ENCODE measurements at places on chromosomes 11 and 22. TPM values are rescaled to one million over a fixed set of nuclear protein-coding genes. Genes with fewer than 3 reads are reported as not detected.

RIBC2 gene
- 0.56 TPM for total RNA-seq

TUB gene
- total RNA-seq = 8.7 TPM

GRCh38 chr11:44191322-44192016 lies 96.0 kb downstream of the EXT2 start:
- peaks cover 33% of the 10 kb centered on the region for H3K36me3 ChIP-seq
- no peak overlapping the region for H3K4me3 ChIP-seq
- no peak overlapping the region for H3K27ac ChIP-seq
- no peak for DNase-seq
- no peaks in the 10 kb centered on the region for H3K27me3 ChIP-seq

GRCh38 chr11:7614656-7615055 lies 58.6 kb downstream of the CYB5R2 start:
- no peaks in the 10 kb centered on the region for H3K27me3 ChIP-seq
- H3K36me3 ChIP-seq = peaks cover 67% of the 10 kb centered on the region
- peaks cover 22% of the 10 kb centered on the region for H3K4me1 ChIP-seq
- no peak overlapping the region for H3K27ac ChIP-seq
- no peak overlapping the region for H3K4me3 ChIP-seq

ART5 gene
- total RNA-seq = 0.38 TPM

- H3K27me3 ChIP-seq = no peaks in the 10 kb centered on the region
- no peak overlapping the region for H3K4me3 ChIP-seq
- DNase-seq = no peak
- H3K27ac ChIP-seq = peak overlapping the region; percentile 99
Measured at GRCh38 chr11:83054904-83055380, 16.8 kb downstream of the RAB30 start.

DNA sequence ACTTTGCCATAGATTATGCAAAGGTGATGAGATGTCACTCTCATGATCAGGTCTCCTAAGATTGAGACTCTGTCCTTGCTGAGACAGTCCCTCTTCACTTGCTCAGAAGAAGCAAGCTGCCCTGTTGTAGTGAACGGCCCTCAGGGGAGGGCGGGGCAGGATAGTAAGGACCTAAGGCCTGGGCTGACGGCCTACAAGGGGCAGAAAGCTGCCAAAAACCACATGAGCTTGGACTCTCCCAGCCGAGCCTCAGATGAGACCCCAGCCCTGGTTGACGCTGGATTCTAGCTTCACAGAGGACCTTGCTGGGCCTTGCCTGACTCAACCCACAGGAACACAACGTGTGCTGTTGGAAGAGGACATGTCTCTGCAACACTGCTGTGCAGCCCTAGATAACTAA lies 1182.5 kb downstream of the TBC1D22A start:
- peak; percentile 53 for DNase-seq
- no peak overlapping the region for H3K27ac ChIP-seq
- H3K4me3 ChIP-seq = no peak overlapping the region

DNA sequence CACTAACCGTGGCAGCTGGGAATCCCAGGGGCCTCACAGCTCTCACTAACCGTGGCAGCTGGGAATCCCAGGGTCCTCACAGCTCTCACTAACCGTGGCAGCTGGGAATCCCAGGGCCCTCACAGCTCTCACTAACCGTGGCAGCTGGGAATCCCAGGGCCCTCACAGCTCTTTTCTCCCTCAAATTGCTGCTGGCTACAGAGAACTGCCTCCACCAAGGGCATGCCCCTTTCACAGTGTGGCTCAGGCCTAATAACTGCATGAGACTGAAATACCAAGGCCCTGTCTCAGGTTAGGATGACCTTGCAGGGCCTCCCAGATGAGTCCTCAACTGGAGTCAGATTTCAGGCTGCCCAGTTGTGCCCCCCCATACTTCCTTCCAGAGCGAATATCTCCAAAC lies 35.1 kb upstream of the GGTLC2 start:
- no peak overlapping the region for H3K4me3 ChIP-seq
- no peak for DNase-seq
- H3K27me3 ChIP-seq = peaks cover 21% of the 10 kb centered on the region
- H3K4me1 ChIP-seq = no peaks in the 10 kb centered on the region

SLC22A9 gene
- not detected for total RNA-seq

DNA sequence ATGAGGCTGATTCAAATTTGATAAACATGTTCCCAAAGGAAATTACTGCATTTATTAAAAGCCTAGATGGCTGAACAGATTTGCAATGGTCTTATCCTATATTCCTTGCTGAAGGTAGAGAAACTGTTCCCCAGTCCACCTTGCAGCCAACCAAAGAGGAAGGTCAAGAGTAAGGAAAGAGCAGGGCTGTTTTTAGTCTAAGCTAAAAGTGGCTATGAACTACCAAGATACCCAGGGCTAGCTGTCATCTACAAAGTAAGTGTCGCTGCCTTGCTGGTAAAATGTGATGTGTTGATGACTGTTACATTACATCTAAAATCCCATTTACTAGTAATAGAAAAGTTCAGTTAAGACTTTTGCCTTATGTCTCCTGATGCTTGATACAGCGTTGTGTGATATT lies 290.1 kb upstream of the MPPED2 start:
- no peak for DNase-seq
- no peaks in the 10 kb centered on the region for H3K4me1 ChIP-seq
- H3K36me3 ChIP-seq = no peaks in the 10 kb centered on the region

KCNJ5 gene
- total RNA-seq = not detected

- H3K27me3 ChIP-seq = no peaks in the 10 kb centered on the region
- no peaks in the 10 kb centered on the region for H3K36me3 ChIP-seq
- H3K4me3 ChIP-seq = peak overlapping the region; percentile 79
- H3K4me1 ChIP-seq = peaks cover 26% of the 10 kb centered on the region
- DNase-seq = no peak
- peak overlapping the region; percentile 73 for H3K27ac ChIP-seq
Measured at GRCh38 chr22:46538814-46539160, 1.4 kb upstream of the CELSR1 start.

C11orf16 gene
- total RNA-seq = not detected

DNA sequence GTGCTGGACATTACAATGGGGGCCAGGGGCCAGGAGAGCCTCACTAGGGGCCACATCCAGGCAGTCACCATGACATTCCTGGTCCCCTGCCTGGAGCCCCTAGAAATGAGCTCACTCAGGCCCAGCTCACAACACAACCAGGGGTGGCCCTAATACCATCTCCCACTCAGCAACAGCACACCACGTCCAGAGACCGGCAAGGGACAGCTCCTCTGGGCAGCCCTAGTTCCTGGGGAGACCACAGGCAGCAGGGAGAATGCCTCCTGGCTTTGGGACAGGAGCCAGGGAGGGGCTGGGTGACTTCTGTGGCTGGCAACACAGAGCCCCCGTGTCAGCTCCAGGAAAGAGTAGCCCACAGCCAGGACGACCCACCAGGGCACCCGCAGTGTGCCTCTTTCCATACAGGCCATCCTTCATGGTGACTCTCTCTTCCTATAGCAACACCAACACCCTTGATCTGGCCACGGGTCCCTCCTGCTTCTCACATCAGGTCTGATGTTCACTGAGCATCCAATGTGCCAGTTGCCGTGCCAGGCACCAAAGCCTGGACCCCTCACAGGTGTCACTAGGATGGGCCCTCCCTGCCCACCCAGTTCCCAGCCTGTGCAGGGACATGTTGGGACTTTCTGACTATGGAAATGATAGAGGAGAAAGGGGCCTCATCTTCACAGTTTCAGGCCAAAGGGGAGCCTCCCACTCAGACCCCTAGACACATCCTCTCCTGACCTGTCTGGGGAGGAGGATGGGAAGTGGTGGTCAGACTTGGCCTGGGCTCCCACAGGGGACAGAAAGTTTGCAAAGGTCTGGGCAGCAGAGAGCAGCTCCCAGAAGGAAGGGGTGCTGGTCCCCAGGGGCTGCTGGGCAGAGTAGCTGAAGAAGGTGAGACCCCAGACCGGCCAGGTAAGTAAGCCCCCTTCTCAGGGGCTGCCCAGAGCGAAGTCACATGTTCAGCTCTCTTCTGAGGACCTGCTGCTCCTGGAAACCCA lies 43.2 kb downstream of the IGLL5 start:
- H3K36me3 ChIP-seq = no peaks in the 10 kb centered on the region
- no peak overlapping the region for H3K4me3 ChIP-seq
- H3K27ac ChIP-seq = no peak overlapping the region
- no peaks in the 10 kb centered on the region for H3K27me3 ChIP-seq

PHF5A gene
- total RNA-seq = 30.9 TPM

ZBTB16 gene
- total RNA-seq = 19.1 TPM

DNA sequence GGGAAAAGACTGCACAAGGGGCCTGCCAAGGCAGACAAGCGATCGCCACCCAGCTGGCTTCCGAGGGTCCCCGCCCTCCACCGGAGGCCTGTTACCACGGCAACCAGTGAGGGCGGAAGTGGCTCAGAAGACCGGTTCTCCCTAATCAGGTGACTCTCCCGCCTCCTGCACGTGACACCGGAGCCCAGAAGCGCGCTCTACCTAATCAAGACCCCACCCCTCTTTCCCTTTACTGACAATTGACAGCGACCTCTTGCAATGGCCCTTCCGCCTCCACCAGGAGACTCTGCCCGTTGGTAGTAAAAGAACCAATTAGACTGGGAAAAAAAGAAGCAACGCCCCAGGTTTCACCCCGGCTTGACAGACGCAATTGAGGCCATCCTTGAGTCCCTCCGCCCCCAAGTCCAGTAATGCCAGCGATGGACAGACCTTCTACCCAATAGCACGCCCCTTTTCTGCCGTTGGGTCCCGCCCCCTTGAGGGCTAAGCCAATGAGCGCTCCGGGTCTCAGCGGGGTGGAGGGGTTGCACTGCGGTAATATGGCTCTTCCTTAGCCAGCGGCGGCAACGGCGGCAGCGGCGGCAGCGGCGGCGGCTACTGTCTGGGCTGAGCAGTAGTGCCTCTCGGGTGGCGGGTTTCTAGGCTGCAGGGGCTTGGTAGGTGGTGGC lies at the start of gene UVRAG:
Gene UVRAG (plus strand): TSS at position 534 of the 668 bp plus-strand sequence. CDS start 198 bp downstream, outside the sequence.
- no peaks in the 10 kb centered on the region for H3K27me3 ChIP-seq
- no peak within 1 kb of the TSS for H3K4me3 ChIP-seq
- peak within 1 kb of the TSS; percentile 90 for H3K27ac ChIP-seq
- peaks cover 15% of the 10 kb centered on the region for H3K4me1 ChIP-seq
- DNase-seq = peak; percentile 100
- H3K36me3 ChIP-seq = peaks cover 2% of the 10 kb centered on the region

DNA sequence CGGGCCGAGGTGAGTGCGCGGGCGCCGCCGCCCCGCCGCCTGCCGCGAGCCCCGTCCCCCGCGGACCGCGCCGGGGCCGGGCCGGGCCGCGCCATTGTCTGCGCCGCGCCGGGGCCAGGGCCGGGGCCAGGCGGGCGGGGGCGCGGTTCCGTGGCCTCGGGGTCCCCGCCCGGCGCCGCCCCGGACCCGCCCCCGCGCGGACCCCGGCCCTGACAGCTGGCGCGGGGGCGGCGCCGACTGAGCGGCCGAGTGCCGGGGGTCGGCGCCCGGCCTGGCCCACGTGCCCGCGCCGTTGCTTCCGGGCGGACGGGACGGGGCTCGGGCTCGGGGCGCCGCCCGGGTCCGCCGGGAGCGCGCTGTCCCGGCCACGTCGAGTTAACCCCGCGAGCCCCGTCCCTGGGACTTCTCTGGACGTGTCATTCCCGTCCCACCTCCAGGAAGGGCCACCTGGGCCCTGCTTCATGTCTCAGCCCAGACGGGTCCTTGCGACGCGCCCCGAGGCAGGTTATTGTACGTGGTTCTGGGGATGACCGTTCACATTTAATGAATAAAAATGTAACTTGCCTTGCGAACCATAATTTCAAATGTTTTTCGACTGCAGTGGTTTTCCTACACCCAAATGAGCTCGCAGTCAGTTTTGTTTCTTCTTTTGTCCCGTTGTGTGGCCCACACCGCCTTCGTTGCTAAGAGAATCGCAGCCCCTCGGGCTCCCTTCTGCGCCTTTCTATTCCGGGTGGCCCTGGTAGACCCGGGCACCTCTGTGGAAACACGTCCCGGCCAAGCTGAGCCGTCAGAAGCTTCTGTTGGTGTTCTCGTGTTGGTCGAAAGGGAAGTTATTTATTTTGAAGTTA lies 562 bp downstream of the ZBED4 start:
- peaks cover 30% of the 10 kb centered on the region for H3K4me1 ChIP-seq
- H3K4me3 ChIP-seq = peak overlapping the region; percentile 93
- H3K27ac ChIP-seq = peak overlapping the region; percentile 96
- DNase-seq = no peak
- no peaks in the 10 kb centered on the region for H3K36me3 ChIP-seq

GRCh38 chr22:31394326-31394725 lies 5.1 kb upstream of the DRG1 start:
- no peaks in the 10 kb centered on the region for H3K27me3 ChIP-seq
- peaks cover 6% of the 10 kb centered on the region for H3K4me1 ChIP-seq
- no peaks in the 10 kb centered on the region for H3K36me3 ChIP-seq
- H3K27ac ChIP-seq = no peak overlapping the region
- H3K4me3 ChIP-seq = no peak overlapping the region

LYVE1 gene
- 2.1 TPM for total RNA-seq

- H3K27me3 ChIP-seq = no peaks in the 10 kb centered on the region
- H3K4me1 ChIP-seq = peaks cover 6% of the 10 kb centered on the region
- no peaks in the 10 kb centered on the region for H3K36me3 ChIP-seq
Measured at GRCh38 chr11:123543797-123544196, 110.6 kb downstream of the SCN3B start.

DNA sequence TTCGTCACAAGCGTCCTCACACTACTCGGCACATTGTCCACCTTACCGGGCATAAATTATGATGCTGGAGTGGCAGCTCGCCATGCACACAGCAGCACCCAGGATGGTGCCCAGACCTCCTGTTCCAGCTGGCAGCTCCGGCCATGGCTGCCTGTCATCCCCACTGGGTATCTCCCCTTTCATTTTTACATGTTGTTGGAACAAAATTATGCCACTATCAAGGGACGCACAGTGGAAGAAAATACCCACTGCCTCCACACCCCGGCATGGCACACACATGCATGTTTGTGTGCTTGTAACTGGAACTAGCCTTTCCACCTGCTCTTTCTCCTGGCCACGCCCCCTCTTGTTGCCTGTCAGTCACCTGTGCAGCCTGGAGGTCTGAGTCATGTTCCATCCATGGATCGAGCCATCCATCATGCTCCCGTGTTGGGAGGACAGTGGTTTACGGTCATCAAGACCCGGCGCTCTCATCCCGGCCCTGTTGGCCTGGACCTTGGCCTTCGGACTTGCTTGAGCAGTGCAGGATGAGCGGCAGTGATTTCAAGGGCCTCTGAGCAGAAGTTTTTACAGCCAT lies 1069.6 kb downstream of the BRD1 start:
- H3K4me3 ChIP-seq = no peak overlapping the region
- H3K27ac ChIP-seq = no peak overlapping the region

BTG4 gene
- not detected for total RNA-seq

GRCh38 chr11:108559340-108559739 lies 34.2 kb downstream of the EXPH5 start:
- H3K27ac ChIP-seq = peak overlapping the region; percentile 33
- H3K36me3 ChIP-seq = no peaks in the 10 kb centered on the region
- H3K27me3 ChIP-seq = no peaks in the 10 kb centered on the region

PRODH gene
- 11.2 TPM for total RNA-seq

RNF26 gene
- 28.9 TPM for total RNA-seq

ADAMTS15 gene
- 78.8 TPM for total RNA-seq

DNA sequence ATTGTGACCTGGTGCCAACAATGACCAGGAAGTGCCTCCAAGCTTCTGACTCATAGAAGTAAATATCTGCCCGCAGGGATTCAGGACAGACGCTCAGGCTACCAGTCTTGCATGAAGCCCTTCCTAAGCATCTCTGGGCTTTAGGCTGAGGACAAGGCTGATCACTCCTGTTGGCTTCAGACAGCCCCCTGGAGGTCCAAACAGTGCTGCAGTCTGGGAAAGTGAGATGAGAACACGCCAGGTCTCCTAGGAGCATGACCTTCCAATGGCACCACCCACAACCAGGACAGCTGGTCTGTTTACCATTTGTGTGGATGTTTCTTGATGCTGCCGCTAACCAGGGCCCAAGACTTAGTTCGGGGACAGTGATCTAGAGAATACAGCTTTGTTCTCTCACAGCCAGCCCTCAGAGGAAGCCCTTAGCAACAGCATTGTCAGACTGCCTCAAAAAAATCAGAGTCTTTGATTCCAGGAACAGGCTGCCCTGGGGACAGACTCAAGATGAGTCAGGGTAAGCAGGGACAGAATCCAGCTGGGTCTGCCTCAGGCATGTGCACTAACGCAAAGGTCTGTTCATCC lies 111.2 kb downstream of the ZNF280B start:
- no peak overlapping the region for H3K4me3 ChIP-seq
- peaks cover 19% of the 10 kb centered on the region for H3K27me3 ChIP-seq
- no peaks in the 10 kb centered on the region for H3K4me1 ChIP-seq

Measured in osteocyte (in vitro differentiated cells).